Effector CD4-positive, alpha-beta T cell (primary cell): ENCODE measurements at places on chromosomes 12 and 14.

DNA sequence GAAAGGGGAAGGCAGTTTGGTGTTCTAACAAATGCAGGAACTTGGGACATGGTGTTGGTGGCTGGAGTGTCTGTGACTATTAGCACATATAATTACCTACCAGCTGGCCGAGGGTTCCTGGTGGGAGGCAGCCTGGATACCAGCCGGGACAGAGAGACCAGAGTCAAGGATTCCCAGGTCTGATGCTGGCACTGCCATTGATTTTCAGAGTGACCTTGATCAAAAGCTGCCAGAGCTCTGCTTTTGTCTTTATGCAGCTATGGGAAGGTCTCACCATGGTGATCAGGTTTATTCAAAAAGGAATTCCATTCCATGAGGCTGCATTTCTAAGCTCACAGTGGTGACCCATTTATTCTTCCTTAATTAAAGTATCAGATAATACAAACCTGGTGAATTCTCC, 101.0 kb upstream of the PWP1 start:
- DNase-seq = no peak

DNA sequence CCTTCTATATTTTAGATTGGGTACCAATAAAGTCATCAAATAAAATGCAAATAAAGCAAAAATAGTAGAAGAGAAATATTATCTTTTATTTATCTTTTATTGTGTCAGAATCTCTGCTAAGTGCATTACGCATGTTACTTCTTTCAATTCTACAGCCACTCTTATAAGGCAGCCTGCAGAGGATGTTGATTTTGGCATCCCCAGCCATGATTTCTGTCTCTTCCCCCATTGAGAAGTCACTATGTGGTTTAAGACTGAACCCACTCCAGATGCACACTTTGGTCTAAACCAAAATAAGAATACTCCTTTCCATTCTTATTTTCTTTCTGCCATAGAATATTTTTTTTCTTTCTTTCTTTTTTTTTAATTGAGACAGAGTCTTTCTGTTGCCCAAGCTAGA, 56.0 kb upstream of the ACSS3 start:
- DNase-seq = no peak

DNA sequence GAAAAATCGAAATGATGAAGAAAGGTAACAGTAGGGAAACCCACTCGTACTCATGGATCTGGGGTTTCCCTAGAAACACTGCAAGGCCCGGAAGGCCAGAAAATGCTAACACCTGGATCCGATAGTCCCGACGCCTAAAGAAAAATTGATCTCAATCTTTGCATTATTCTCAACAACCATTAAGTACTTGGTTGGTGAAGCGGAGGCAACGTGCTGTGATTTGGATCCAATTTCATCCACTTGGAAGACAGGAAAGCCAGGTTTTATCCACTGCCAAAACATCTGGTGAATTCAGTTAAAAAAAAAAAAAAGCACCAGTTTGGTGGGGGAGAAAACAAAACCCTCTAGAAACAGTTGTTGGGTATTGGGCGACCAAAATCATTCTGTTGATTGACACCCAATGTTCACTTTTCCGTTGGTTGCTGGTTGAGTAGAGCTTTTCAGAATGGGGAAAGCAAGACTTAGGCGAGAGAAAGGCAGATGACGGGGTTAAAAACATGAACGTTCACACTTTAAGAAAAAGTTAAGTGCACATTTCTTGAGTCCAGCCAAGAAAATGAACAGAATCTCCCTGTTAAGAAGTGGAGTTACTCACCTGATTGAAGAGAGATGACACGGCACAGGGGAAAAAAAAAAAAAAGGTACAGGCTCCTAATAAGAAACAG, 41.9 kb upstream of the MED13L start:
- DNase-seq = no peak

- DNase-seq = no peak
Measured at GRCh38 chr14:81423504-81423903, 23.4 kb upstream of the STON2 start.

DNA sequence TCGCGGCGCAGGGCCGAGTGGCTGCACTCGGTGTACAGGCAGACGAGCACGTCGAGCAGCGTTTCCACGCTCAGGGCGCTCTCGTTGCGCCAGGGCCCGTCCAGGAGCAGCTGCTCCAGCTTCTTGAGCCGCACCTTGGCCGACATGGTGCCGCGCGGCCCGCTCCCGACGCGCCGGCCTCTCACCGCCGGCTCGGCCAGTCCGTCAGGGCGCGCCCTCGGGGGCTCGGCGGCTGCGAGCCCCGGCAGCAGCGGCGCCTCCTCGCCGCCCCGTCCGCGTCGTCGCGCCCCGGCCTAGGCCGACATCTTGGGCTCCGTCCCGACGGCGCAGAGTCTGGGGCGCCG, 349 bp downstream of the CDC42BPB start:
- DNase-seq = no peak
